Caki2 (cell line): ENCODE measurements at places on chromosomes 13 and 19. TPM values are rescaled to one million over a fixed set of nuclear protein-coding genes. Genes with fewer than 3 reads are reported as not detected.
A peak's percentile ranks its signal among the peaks of the same experiment; 100 is the strongest.

DNA sequence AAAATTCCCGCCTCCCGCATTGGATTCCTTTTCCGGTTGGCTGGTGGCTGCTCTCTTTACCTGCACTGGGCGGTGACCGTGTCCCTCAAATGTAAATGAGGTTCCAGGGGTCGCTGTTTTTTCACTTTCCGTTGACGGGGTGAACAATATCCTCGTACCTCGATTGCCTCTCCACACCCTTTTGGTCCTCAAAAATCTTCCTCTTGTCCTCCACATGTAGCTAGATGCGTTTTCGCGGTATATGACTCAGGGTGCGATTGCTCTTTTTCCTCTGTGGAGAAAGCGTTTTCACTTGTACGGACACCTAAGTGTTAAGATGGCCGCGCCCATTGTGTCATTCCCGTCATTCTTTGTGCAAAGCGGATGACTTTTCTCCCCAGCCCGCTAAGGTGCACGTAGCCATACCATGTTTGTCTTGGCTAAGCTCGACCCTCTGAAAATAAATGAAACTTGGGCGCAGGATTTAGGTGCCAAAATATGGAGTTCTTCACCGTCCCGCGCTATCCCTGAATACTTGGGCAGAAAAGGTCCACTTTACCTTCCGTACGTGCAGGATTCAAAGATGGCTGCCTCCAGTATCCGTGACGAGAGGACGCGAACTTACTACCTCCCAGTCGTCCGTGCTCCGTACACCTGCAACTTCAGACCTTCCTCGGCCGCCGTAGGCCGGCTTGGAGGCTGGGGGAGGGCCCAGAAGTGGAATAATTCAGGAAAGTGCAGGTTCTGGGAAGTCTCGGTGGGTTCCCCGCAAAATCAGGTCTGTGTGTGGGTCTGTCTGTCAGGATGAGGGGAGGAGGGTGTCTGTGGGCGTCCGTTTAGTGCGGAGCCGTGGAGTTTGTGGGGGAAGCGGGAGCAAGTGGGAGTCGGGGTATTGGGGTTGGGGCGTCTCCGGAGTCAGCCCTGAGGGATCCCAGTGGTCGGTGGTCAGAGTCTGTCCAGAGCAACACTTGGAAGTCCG lies at the start of gene ZNF613:
Gene ZNF613, plus strand, starts transcription at position 689 of the 958 bp plus-strand sequence. CDS start 8,749 bp downstream, outside the sequence.
- DNase-seq, result peak; percentile 86

GRCh38 chr13:25971047-25971446 lies 80.8 kb downstream of the SHISA2 start:
- no peak for DNase-seq

DNA sequence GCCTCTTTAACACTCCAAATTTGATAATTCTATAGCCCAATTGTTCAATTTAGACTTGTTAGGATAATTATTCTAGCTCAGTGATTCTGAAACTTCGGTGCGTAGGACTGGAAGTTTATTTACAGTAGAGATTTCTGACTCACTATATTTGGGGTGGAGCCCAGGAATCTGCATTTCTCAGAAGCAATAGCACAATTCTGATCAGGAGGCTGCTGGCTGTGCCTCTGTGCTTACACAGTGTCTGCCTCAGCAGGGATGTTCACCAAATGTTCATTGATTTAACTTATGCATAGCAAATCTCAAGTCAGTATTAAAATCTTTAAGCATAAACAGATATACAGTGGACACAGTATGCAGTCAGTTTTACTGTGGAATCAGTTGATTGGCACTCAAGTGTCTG lies 45.8 kb downstream of the ATP8A2 start:
- no peak for DNase-seq

GRCh38 chr13:21148557-21149258 lies 27.6 kb downstream of the SKA3 start:
- DNase-seq, result no peak

DNA sequence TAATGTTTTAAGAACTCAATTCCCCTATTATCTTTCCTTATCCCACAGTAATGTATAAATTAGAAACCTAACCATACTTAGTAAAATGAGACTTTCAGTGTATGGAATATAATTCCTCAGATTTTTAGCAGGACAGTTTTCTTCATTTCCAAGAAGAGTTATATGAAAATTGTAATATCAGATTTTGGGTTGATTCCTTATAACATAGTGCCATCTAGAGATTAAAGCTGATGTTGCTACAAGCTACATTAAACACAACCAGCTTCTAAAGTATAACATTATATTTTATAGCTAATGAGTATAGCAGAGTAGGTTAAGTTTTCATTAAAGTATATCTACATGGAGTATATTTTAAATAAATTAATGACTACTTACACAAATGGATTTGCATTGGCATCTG lies 99.7 kb upstream of the MIR17HG start:
- no peak for DNase-seq

GRCh38 chr19:14517446-14517839 lies 754 bp downstream of the DNAJB1 start:
- DNase-seq, result no peak

Gene ABHD13
- 0.78 and 2.6 TPM in 2 replicates for total RNA-seq

Gene BEST2
- not detected in 2 replicates for total RNA-seq

Gene NUDT15
- 18.1 and 19.0 TPM in 2 replicates for total RNA-seq

Gene EFNA2
- total RNA-seq, result not detected in 2 replicates

Gene DPF1
- total RNA-seq, result 2.3 and 3.0 TPM in 2 replicates

Gene SELENOV
- total RNA-seq, result not detected in 2 replicates
